Fibroblast of lung (primary cell): ENCODE measurements at places on chromosomes 2 and 18.

DNA sequence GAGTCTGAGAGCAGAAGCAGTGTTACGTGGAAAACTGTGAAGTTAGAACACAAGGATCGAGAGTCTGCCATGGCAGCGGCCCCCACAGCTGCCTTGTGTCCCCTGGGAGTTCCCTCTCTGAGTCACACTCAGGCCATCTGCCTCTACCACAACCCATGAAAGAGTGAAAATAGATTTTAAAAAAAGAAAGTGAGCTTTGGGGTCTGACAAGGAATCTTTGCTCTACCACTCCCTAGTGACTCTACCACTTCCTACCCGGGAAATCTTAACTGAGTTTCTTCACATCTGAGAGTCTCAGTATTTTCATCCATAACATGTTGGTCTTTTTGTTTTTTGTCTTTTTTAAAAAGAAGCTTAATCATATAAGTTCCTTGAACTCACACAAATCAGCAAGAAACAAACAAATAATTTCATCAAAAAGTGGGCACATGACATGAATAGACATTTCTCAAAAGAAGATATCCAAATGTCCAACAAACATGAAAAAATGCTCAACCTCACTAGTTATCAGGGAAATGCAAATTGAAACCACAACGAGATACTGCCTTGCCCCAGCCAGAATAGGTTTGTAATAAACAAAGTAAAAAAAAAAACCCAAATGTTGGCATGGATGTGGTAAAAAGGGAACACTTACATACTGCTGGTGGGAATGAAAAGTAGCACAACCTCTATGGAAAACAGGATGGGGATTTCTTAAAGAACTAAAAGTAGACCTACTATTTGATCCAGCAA is 2.4 kb upstream of the MSGN1 start:
- peak; percentile 18 for DNase-seq

GRCh38 chr18:56823986-56824565 is 172.9 kb downstream of the WDR7 start:
- DNase-seq = no peak

- peak; percentile 78 for DNase-seq
Measured at GRCh38 chr18:40124107-40124506, 1830.9 kb upstream of the PIK3C3 start.

DNA sequence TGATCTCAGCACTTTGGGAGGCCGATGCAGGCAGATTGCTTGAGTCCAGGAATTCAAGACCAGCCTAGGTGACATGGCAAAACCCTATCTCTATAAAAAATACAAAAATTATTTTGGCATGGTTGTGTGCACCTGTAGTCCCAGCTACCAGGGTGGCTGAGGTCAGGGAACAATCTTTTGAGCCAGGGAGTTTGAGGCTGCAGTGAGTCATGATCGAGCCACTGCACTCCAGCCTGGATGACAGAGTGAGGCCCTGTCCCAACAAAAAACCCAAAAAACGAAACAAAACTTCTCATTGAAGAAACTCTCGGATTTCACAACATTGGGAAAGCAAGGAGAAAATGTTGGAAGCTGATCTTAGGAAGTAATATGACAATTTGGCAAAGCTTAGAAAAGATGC is 317.3 kb upstream of the MGAT5 start:
- DNase-seq = no peak

GRCh38 chr2:46778511-46778910 is 137.1 kb downstream of the MCFD2 start:
- DNase-seq = no peak
